K562 (cell line): ENCODE measurements at places on chromosomes 4 and X.

DNA sequence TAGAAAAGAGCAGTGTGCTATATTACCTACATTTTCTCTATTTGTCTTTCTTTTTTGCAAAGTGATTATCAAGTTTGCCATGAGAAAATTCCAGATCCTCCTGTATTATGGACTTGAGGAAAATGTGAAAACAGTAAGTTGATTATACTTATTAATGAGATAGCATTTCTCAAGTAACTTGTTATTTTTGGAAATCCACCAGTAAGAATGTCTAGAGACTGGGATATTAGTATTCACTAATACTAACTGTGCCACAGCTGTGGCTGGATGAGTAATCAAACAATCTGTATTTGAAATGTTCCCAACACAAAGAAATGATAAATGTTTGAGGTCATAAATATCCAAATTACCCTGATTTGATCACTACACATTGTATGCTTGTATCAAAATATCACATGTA is 147.0 kb upstream of the CTSO start:
- DNase-seq: no peak

DNA sequence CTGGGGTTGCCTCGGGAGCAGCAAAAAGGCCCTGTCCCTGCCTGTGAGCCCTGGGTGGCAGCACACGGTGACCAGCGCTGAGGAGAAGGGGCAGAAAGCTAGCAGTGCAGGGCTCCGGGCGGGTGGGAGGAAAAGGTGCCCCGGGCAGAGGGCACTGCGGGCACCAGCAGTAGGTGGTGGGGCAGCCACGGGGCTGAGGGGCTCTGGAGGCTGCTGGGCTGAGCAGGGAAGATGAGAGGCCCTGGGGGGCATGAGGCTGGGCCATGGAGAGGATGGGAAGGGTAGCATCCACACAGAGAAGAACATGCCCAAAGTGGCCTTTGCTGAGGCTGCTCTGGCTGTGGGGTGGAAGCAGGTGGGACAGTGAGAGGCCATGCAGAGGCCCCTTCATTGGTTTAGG is 67.5 kb upstream of the NKX1-1 start:
- DNase-seq: no peak

DNA sequence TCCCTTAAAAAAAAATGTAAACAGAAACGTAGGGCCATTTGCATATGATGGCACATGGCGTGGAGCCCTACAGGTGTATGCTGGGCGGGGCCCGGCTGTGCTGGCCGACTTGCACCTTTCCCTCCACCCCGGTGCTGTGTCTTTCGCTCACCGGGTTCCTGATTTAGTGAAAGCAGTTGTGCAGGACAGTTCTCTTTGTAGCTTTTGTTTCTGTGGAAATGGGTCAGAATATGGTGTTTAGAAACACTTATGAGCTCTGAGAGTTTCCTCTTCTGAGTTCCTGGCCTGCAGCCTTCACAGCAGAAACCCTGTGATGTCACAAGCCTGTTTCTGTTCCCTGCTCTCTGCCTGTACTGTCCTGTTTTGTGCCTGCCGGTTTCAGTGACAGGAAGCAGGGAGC is 22.5 kb upstream of the MSANTD1 start:
- no peak for DNase-seq

DNA sequence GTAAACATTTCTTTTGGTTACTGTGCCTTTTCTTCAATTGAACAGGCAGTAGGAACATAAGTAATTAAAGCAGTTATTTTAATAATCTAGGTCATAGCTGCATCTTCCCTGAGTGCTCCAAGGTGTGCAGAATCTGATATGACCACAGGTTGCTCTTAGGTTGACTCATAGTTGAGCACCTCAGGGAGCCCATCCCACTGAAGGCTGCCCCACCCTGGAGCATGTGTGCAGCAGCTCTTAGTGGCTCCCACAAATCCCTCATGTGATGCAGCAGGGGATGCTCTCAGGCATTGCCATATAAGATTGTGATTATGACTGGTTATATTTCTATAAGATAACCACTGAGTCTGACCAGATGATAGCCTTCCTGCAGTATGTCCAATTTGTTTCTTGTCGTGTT is 72.3 kb downstream of the ZNF518B start:
- no peak for DNase-seq

GRCh38 chrX:8632924-8633323 is 99.0 kb downstream of the ANOS1 start:
- DNase-seq: no peak

- DNase-seq: no peak
Observed at GRCh38 chr4:78426972-78427371, 124.6 kb upstream of the ANXA3 start.

GRCh38 chrX:31540313-31540712 is 468.5 kb upstream of the FTHL17 start:
- DNase-seq: peak; percentile 10

- peak; percentile 1 for DNase-seq
Observed at GRCh38 chr4:8916351-8916885, 44.8 kb upstream of the HMX1 start.

DNA sequence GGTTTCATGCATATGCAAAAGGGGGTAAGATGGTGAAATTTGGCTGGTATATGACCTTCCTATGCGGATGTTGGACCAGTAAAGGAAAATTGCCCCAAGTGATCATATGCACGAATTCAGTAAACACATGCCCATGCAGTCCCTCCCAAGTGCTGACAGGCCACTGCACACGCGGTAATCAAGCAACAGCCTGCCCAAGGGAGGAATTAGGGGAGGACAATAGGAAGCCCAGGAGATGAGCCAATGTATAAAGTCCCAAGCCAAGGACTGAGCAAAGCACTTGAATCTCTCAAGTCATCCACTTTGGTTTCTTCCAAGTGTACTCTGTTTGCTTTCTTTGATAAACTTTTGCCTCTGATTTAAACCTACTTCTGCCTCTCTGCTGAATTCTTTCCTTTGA is 21.1 kb downstream of the MAGEB16 start:
- DNase-seq: no peak

GRCh38 chr4:152220201-152220666 is 315.7 kb downstream of the FBXW7 start:
- no peak for DNase-seq

DNA sequence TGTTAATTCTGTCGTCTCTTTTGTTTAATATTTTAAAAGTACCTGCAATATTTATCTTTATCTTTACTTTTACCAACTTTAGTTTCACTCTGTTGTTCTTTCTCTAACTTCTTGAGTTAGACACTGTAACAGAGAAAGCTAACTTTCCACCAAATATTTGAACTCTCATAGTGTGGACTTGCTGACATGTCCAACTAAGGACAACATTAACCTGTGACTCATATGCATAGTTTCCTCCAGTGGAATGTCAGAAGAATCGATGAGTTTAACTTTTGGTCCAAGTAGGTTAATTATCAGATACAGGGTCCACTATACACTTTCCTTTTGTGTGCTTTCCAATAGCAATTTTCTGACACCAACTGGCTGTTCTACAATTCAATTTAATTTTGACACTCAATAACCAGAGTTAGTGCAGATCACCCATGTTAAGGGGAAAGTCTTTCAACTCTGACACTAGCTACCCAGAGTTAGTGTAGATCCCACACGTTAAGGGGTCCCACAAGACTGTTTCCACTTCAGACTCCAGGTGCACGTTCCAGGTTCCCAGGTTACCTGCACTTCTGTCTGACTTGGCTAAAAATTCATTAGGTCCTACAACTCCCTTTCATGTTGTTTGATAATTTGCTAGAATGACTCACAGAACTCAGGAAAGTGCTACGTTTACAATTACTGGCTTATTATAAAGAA is 559.0 kb upstream of the AMOT start:
- DNase-seq: no peak

GRCh38 chr4:171390626-171391025 is 422.6 kb upstream of the GALNTL6 start:
- no peak for DNase-seq

- no peak for DNase-seq
Observed at GRCh38 chrX:131298846-131299245, 9.7 kb upstream of the IGSF1 start.

GRCh38 chr4:139245590-139245989 is 34.4 kb downstream of the MGARP start:
- DNase-seq: no peak

- peak; percentile 79 for DNase-seq
Observed at GRCh38 chr4:10115797-10116568, 616 bp downstream of the WDR1 start.
